Activated CD4-positive, alpha-beta T cell treated with anti-CD3 and anti-CD28 coated beads, Interleukin-2, amount 50 U/mL, for 1 hour (primary cell): ENCODE measurements at places on chromosomes 3 and 15.
A peak's percentile ranks its signal among the peaks of the same experiment; 100 is the strongest.

GRCh38 chr15:62606376-62607113 is 436.0 kb upstream of the TPM1 start:
- DNase-seq = no peak

DNA sequence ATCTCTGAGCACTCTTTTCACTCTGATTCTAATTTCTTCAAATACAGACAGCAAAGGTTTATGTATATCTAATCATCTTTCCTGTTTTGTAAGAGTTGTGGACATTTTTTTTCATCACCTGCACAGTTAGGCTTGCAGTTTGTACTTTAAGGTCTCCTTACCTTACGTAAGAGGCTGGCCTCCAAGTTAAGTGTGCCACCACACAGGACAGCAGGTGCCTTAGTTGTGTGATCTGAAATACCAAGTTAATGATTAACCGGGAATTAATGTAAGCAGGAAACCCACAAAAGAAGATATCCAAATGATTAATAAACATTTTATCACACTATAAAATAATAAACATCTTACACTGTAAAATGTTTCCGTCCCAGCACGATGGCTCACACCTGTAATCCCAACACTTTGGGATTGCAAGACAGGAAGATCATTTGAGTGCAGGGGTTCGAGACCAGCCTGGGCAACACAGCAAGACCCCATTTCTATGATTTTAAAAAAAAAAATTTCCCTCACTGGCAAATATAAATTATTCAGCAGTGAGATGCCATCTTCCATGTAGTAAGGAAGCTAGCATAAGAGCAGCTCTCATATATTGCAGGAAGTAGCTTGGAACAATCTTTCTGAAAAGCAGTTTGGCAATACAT is 87.7 kb upstream of the LIMD1 start:
- no peak for DNase-seq

GRCh38 chr15:57506422-57506821 is 85.3 kb upstream of the MYZAP start:
- DNase-seq = no peak

DNA sequence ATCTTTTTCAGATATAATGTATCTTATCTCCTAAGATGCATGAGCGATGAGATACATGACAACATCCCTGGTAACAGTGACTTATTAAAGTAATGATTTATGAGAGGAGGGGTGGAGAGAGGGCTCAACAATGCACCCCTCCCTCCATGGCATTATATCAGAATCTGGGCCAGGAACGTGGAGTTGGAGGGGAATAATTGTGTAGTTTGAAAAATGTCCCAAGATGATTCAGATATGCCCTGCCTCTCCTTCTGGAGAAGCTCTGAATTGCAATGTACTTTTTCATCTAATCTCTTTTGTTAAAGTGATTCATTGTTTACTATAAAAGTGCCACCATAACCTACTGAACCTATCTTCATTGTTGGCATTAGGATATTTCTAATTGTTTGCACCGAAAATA is 86.5 kb downstream of the FRMD4B start:
- no peak for DNase-seq

DNA sequence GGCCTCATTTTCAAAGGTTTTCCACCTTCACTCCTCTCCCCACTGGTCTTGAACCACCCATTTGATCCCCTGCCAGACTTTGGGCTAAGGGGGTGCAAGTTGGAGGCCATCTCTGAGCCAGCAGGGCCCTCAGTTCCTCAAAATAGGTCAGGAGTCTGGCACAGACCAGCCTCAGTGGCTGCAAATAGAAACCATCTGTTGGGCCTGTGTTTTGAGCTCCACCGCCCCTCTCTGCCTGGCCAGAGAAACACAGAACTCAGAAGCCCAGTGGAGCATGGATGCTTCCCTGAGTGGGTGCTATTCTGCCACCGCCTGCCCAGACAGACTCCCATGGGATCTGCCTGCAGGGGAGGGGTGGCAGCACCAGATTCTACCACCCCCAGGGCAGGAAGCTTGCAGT is 56.3 kb downstream of the CORO2B start:
- DNase-seq = no peak

DNA sequence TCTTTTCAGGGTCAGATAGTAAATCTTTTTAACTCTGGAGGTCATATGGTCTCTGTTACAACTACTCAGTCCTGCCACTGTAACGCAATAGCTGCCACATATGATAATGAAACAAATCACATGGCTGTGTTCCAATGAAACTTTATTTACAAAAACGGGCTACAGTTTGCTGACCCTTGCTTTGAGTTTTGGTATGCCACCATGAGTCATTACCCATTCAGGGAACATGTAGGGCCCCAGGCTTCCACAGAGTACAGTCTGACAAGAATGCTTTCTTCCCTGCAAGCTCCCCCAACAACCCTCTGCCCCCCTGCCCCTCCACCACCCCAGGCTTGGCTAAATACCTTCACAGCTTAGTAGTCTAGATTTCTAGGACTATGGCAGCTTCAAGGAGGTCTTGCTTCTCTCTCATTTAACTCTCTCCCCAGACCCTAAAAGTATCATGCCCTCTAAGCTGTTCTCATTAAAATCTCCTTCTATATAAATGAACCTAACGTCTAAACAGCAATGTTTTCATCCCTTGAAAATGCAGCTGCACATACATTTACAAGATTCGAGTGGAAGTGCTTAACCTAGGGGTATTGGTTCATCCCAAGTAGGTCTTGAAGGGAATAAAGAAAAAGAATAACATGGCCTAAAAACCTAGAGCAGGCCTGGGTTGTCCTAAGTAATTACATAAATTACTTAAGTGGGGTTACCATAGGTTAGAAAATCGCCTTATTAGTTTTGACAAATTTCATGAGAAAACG is 117.8 kb upstream of the PRICKLE2 start:
- DNase-seq = no peak

DNA sequence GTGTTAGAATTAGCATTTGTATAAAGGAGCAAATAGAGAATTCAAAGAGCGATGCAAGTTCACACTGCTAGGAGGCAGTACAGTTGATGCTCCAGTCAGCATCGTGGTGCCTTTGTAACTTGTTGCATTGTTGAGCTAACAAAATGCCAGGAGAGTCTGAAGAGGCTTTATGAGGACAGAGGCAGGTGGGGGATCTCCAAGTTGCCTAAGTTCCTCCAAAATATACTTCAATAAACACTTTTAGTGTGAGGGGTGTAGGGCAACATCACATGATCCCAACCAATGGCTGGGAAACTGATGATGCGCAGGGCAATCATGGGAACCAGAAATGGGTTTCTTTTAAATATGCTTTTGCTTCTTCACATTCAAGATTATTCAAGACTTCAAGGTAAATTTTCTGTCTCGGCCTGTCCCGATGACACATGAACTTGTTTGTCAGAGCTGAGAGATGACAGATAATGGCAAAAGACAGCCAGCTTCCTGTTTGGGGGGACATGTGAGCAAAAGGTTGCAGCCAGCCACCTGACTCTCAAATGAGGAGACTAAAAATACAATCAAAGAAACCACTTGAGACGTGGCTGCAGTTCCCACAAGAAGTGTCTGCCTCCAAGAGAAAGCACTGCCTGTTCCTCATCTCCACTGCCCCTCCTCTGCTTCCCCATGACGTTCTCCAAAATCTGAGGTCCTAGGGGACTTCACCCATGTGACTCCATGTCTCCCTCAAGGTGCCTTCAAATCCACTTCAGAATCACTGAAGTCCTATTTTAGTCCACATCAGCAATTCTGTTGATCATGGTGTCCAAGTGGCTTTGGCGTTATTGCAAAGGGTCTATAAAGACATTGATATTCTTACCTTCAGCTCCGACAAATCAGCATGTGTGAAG is 39.3 kb downstream of the KLHL6 start:
- peak; percentile 51 for DNase-seq

DNA sequence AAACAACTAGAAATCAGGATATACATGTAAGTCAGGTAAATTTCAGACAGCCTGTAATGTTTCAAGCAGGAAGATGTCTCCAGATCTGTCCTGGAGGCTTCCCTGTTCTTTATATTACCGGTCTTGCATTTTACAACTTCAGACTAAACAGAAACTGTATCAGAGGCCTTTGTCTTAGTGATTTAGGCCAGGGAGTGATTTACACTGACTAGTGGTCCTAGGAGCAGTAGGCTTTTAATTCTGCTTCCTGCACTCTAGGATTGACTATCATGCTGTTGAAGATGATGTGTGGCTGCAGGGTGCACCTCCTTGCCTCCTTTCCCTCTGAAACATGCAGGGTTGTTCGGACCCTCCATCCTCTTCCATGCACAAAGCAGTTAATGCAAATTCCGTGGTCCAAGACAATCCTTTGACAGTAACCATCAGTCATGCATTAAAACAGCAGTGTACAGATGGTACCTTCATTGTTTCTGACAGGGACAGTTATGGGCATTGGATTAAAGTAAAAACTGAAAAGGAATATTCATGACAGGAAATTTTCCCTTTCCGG is 27.6 kb downstream of the CHRNA7 start:
- DNase-seq = no peak

GRCh38 chr15:62164396-62165103 is 535 bp downstream of the C2CD4B start:
- no peak for DNase-seq

DNA sequence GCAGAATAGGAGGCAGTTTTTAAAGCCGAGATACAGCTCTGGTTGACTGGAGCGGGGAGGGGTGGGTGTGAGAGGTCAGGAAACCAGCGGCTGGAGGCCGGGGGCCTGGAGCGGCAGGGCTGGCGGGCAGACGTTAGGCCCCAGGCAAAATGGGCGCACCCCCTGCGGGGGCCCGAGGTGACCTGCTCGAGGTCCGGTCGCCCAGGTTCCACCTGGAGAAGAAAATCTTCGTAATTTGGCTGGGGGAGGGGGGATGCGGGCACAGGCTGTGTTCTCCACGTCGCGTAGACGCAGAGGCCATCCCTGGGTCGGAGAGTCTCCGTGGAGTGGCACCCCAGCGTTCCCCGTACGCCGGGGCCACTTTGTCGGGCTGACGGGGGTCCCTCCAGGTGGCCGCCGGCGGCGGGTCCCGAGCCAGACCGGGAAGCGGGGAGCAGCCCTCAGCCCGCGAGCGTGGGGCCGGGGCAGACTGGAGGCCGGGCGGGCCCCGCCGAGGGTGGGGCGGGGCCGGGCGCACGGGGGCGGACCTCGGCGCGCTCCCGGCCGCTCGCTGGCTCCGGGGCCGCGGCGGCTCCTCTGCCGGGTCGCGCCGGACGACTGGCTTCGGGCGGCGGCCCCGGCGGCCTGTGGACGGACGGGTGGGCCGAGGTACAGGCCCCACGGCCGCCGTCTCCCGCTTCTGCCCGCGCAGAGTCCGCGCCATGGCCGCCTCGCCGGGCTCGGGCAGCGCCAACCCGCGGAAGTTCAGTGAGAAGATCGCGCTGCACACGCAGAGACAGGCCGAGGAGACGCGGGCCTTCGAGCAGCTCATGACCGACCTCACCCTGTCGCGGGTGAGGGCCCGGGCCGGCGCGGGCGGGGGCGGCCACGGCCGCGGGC is at the start of gene CRTC3:
Gene CRTC3, plus strand, starts transcription at position 553 of the 879 bp plus-strand sequence. Its CDS starts 149 bp downstream, at position 702.
- peak; percentile 55 for DNase-seq

DNA sequence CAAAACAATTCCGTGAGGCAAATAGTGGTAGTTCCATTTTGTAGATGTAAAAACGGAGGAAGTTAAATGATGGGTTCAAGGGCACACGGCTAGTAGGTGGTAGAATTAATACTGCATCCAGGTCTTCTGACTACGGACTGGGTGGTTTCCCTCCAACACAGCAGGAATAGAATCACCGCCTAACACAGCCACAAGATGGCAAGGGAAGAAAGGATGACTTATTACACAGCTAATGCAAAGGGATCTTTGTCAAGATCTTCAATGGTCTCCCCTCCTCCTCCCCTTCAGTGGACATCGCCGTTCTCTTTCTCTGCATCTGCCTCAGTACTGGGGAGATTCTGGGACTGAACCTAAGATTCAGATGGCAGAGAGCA is 524 bp upstream of the TOPBP1 start:
- no peak for DNase-seq

DNA sequence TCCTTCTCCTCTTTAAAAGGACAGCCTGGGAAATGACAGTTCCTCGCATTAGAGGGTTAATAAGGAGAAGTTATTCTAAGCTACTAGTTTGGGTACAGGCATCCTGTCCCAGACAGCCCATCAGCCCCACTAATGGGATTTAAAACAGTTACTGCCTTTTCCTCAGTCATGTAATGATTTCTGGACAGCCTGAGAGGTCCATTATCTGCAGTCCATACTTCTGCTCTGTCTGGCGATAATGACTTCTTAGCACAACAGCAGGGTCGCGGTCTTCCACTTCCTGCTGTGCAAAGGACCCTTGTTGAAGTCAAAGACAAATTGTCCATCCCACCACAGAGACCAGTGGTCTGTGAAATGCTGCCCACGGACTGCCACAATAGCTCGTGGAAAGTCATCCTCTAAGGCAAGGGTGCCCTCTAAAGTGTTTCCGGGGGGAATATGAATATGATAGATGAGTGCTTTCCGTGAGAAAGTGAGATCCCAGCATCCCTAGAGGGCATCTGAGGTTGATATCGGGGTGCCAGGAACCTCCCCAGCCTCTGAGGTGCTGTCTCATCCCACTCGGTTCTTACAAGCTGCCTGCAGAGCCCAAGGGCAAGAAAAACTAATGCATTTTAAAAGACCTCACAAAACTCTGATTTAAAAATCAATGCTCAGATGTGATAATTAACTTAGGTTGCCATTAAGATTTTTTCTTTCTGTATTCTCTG is 100.7 kb downstream of the SHOX2 start:
- DNase-seq = no peak

- no peak for DNase-seq
Measured at GRCh38 chr3:78979028-78979427, 788.8 kb downstream of the ROBO1 start.

GRCh38 chr3:157261000-157261399 is 101.1 kb upstream of the CCNL1 start:
- DNase-seq = no peak

GRCh38 chr3:184441202-184441900 is 61.5 kb downstream of the CHRD start:
- no peak for DNase-seq

GRCh38 chr3:151816091-151816604 is 2.2 kb downstream of the AADAC start:
- DNase-seq = no peak

DNA sequence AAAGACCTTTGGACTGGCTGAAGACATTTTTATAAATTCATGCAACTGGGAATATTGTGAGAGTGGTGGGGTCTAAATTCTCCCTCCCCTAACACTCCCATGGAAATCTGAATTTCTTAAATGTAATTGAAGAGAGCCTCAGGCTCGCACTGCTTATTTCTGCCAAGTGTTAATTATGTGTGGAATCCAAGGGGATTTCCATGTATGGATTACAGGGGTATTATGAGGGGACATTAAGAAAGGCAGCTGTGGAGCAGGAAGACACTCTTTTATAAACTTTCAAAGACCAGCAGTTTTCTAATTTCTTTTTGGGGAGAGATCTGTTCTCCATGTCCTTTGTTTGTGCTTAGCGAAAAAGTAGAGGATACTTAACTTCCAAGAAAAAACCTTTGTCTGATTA is 152.1 kb upstream of the TBL1XR1 start:
- no peak for DNase-seq
